ENCODE measurements at places on chromosomes 12 and 14.

DNA sequence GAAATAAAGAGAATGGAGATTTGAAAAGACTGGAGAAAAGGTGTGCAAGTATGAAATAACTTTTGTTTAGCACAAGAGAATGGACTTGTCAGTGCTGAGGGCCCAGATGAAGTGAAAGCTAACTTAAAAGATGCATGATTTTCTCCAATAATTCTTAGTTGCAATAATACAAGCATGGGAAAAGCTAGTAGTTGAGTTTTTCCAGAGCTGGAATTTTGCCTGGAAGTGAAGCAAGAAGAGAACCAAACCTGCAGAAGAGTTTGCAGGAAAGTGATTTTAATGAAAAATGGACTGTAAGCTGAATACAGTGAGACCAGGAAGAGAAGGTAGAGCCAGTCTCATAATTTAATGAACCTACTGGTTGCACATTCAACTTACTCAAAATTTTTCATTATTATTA, 69.3 kb upstream of the FSCB start:
- DNase-seq, result no peak

- no peak for DNase-seq
These were observed 8.6 kb downstream of the DHX37 start for GRCh38 chr12:124980098-124980892.

DNA sequence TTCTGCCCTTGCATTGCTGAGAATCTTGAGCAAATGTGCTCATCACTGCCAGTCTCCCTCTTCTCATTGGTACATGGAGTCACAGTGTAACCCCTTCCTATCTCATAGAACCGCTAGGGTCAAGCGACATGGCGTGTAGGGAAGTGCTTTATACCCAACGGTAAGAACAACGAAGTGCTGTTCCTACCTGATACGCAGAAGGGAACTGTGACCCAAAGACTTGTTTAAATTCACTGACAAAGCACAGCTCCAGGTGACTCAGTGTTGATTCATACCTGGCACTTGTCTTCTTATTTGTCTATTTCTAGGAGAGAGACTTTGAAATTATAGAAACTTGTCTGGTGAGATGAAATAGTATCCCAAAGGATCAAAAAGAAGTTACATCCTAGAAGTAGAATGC, 53.7 kb downstream of the FBXL14 start:
- DNase-seq, result peak; percentile 52

DNA sequence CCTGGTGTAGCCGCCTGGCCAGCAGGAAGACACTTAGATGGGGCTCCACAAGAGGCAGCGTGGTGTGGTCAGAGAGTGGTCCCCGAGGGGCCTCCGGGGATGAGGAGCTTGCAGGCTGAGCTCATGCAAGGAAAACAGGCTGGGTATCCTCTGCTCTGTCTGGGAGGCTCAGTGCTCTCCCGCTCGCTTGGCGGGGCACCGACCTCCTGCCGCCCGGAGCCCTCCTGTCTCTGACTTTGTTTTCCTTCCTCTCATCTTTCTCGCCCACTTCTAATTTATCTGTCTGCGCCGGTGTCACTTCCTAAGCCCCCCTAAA, 31.3 kb upstream of the DLK1 start:
- no peak for DNase-seq

DNA sequence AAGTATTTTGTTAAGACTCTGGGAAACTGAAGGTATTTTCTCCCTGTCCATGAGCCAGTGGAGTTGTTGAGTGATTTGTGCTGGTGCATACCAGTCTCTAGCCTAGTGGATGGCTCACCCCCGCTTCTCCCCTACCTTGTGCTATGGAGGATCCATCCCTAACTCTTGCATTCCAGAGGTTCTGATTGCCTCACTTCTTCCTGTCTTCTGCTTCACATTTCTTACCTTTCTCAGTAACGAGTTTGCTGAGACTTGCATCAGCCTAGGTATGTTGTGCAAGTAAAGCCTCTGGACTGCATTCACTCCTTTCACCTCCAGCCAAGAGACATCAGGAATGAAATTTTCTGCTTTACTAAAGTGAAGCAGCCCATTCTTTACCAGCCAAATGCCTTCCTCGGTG, 391.6 kb downstream of the ZFP36L1 start:
- no peak for DNase-seq

- DNase-seq, result no peak
These were observed 26.8 kb downstream of the DICER1 start for GRCh38 chr14:95130549-95130948.

DNA sequence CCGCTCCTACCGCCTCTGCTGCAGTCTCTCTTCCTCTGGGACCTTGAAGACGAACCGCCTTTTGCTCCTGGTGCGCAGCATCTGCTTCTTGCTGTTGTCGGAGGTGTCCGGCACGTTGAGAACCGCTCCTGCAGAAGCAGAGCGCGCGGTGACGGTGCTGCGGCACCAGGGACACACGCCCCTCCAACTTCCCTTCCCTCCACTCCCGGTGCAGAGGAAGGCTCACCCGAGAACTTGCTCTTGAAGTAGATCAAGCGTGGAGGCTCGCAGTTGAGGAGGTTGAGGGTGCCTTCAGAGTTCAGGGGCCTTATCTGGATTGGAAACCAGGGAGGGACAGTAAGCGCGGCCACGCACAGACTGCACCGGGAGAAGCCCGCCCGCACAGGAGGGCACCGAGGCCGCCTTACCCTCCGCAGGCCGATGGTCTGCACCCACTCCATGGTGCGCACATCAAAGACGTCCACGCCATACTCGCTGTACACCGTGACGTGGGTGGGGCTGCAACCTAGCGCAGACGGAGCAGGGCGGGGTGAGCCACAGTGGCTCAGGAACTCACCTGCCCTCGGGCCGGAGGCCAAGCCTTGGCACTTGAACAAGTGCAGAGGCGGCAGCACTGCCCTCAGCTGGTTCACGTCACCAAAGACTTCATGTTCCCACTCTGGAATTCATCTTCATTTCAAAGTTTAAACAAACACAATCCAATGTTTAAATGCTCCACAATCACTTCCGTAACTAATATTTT, 17.5 kb downstream of the AMN start:
- DNase-seq, result no peak

GRCh38 chr12:38585086-38585485, 268.5 kb downstream of the ALG10B start:
- no peak for DNase-seq

All from Panc1 (cell line).